ENCODE measurements at places on chromosomes 11 and 22.
A peak's percentile ranks its signal among the peaks of the same experiment; 100 is the strongest.

DNA sequence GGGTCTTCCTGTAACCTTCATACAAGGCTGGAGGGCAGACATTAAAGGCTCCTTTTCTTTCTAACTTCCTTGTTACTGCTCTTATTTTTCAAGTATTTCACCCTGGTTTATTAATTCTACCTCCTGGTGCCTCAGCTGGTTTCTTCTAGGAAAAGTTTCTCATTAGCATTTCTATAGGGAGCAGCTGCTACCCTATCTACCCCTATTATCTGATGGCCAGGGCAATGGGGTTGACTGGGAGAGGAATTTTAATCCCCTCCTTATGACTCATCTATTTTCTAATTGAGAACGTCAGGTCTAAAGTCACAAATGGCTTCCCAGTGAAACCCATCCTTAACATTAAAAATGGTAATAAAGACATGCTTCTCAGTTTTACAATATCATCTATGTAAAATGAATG, 5.0 kb downstream of the MAP6 start:
- DNase-seq = no peak

- DNase-seq = no peak
Observed at GRCh38 chr11:5257296-5257695, 2.7 kb upstream of the HBG2 start.

DNA sequence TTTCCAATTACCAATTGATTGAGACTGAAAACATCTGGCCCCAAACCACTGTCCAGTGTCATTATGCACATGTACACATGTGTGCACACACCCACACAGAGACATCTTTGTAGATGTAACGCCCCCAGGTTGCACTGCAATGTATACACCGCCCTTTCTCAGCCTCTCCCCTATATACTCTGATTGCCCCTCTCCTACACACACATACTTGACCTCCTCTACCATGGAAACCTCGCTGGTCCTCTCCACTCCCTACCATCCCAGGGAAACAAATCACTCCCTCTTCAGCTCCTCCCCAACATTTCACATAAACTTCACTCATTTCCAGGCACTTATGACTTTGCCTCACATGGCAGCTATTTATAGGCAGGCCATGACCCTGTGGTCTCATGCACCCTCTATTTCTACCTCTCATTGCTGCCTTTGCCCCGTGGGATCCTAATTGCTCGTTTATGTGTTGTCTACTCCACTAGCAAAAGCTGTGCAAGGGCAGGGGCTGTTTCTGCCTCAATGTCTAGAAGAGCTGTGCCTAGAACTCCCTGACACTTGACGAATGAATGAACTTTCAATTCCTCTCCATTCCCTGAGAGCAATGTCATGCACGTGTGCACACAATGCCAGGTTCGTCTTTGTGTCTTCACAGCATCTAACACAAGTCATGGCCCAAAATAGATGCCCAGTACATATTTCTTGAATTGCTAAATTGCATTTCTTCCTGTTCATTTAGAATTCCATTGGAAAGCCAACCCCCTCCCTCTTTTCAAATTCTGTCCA, 10.0 kb upstream of the TMA7B start:
- no peak for DNase-seq

DNA sequence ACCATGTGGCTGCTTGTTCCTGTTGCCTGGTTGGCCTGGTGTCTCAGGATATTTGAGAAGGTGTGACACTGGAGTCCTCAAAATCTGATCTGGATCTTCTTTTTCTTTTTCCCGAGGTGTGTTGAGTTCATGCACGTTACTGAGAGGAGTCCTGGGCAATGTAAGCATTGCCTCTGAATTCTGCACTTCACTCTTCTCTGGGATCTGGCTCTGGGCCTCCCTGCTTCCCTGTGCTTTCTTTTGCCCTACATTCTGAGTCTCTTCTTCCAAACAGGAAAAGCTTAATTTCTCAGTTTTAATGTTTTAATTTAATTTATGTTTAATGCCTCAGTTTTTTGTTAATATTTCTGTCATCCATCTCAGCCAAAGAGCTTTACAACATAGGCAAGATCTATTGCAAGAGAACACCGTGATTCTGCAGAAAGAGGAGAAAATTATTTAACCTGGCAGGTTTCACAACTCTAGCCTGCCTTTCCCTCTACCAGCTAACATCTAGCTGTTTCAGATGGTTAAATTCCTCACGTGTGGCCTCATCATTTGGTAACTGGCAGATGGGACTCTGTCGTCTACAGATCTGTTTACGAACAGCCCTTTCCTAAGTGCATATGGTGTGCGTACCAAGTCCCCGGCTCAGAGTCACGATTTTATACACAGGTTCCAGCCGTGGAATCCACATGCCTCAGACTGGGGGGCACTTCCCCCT, 24.7 kb downstream of the LDLRAD3 start:
- no peak for DNase-seq

- DNase-seq = no peak
Observed at GRCh38 chr11:111413849-111414248, 34.8 kb upstream of the POU2AF1 start.

- DNase-seq = no peak
Observed at GRCh38 chr11:30143098-30143705, 87.6 kb upstream of the FSHB start.

DNA sequence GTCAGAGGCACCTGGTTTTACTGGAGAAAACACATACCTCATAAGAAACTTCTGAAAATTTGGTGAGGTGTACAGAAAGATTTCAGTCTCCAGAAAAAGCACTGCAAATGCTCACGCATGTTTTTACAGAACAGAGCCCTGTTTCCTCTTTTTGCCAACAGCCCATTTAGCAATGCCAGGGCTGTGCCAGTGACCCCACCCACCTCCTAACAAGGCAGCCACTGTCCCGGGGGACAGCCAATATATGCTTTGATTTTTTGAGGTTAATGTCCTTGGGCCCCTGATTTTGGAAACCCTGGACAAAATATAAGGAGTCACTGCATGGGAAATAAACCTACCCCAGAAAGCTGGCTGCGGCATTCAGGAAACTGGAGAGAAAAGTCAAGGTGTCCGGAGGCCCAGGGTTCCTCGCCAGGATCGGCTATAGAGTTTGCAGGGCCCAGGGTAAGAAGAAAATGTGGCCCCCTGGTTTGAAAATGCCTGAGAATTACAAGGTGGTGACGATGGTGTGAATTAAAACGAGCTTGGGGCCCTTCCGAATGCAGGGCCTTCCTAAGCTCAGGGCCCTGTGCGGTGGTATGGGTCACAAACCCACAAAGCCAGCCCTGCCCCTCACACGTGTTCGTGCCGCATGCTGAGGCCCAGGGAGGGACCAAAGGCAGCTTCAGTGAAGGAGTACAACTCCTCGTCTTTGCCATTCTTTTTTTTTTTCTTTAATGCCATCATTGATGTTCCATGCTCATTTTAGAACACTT, 71.1 kb upstream of the WNT7B start:
- no peak for DNase-seq

DNA sequence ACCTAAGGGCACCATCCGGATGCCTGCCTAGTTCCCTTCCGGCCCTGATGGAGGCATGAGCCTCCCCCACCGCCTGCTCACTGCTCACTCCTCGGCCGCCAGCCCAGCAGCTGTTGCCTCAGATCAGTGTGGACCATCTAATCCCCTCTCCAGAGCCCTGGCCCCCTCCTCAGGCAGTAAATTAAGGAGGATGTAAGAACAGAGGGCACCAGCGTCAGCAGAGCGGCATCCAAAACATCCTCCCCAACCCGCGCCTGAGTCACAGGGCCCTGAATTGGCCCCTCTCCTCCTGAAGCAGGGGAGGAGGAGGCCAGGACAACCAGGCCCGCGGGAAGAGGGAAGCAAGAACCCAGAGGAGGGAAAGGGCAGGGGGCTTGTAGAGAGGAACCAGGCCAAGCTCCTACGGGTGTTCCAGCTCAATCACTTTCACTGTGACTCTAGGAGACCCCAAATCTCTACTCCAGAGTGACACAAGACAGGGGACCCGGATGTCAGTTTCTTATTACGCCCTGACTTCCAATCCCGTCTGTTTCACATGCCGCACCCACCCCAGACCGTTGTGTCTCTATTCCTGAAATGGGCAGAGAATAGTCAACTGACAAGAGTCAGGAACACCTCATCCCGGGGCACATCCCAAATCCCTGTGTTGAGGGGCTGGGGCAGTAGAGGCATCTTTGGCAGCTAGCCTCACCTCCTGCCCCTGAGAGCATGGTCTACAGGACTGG, 31.3 kb upstream of the MYOD1 start:
- DNase-seq = no peak

DNA sequence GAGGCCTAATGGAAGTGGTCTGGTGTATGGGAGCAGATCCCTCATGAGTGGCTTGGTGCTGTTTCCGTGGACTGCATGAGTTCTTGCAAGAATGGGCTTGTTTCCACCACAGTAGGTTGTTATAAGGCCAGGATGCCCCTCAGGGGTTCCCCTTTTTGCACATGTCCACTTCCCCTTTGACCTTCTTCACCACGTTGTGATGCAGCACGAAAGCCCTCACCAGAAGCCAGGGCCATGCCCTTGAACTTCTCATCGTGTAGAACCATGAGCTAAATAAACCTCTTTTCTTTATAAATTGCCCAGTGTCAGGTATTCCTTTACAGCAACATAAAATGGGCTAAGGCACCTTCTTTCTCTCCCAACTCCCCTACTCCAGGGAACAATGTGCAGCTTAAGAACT, 2.8 kb upstream of the NARS2 start:
- no peak for DNase-seq

GRCh38 chr22:27885977-27886842, 32.8 kb downstream of the PITPNB start:
- no peak for DNase-seq

- DNase-seq = peak; percentile 57
Observed at GRCh38 chr11:74255741-74256375, 55.6 kb downstream of the P4HA3 start.

- no peak for DNase-seq
Observed at GRCh38 chr11:86627776-86628455, 44.5 kb downstream of the ME3 start.
